ENCODE measurements at places on chromosomes 13 and 19.

- no peak for DNase-seq
Measured at GRCh38 chr13:51998723-51999509, 12.3 kb downstream of the ATP7B start.

GRCh38 chr13:37811441-37811840 lies 58.1 kb downstream of the TRPC4 start:
- no peak for DNase-seq

DNA sequence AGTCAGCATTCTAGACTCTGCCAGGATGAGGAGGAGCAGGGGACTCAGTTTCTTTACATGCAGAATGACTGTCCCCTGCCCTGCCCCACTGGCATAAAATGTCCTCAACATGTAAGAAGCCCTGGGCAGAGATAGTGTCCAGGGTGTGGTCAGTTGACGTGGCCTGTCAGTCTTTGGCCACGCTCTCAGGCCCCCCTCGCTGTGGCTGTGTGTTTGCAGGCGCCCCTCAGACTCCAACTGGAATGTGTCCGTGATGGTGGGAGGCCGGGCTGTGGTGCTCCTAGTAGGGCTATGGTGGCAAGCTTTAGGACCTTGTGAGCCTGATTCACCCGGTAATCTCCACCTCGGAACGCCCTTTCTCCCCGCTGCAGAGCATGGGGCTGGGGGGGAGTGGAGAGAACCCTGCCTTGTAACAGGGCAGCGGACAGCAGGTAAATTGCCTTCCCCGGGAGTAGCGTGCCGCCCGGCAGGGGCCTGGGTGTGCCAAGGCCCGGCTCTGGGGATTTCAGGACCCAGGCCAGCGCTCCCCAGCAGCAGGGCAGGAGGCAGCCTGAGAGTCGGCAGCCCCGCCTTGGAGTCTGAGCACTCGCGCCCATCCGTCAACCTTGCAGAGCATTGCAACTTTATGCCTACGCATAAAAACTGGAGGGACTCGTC lies 62.3 kb downstream of the CHST8 start:
- no peak for DNase-seq

DNA sequence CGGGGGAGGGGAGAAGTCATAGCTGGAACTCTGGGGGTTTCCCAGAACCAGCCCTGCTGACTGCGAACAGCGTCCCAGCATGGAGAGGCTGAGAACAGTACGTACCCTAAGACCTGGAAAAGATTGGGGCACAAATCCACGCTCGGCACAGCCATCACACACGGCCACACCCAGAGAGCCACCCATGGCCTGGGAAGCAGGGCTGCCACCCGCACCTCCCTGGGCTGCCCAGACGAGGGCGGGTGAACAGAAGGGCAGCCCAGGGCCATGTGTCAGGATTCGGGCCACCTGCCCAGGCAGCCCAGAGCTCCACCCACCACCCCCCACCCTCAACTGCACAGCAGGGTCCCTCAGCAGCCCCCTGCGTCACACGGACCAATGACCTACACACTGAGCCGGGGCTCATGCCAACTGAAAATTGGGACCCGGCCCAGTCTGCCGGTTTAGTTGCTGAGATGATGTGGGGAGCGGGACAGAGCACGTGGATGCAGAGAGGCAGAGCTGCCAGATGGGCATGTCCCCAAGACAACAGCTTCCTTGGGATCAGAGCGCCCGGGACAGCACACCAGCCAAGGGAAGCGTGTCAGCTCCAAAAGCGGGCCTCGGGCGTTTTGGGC lies 8.5 kb downstream of the UBXN6 start:
- DNase-seq, result no peak

DNA sequence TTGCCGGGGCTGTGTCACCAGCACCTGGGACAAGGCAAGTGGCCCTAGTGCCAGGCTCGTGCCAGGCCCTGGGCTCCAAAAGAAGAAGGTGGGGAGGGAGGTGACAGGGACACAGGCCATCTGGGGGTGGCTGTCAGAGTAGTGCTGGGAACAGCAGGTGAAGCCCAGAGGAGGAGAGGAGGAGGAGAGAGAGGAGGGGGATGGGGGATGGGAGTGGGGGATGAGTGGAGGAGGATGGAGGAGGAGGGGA lies 18.7 kb downstream of the LSM4 start:
- DNase-seq, result no peak

- DNase-seq, result no peak
Measured at GRCh38 chr19:28403690-28404089, 809.3 kb downstream of the UQCRFS1 start.

- DNase-seq, result no peak
Measured at GRCh38 chr13:55298201-55298600, 1842.5 kb upstream of the PRR20A start.

DNA sequence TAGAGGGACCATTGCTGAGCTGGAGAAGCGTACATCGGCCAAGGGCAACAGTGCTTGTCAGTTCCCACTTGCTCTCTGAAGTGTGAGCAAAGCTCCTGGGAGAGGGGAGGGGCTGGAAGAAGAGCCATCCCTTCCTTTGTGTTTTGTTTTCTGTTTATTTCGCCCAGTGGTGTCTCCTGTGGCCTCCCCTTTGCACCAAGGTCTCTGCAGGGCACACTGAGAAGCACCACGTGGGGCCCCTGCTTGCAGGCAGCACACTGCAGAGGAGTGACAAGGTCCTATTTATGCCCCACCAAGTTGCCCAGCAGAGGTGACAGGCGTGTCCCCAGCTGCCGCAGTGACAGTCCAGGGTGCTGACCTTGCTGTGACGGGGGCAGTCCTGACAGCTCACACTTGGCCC lies 24.0 kb downstream of the GRIN2D start:
- no peak for DNase-seq

- DNase-seq, result no peak
Measured at GRCh38 chr13:36706755-36707154, 32.9 kb downstream of the SERTM1 start.

DNA sequence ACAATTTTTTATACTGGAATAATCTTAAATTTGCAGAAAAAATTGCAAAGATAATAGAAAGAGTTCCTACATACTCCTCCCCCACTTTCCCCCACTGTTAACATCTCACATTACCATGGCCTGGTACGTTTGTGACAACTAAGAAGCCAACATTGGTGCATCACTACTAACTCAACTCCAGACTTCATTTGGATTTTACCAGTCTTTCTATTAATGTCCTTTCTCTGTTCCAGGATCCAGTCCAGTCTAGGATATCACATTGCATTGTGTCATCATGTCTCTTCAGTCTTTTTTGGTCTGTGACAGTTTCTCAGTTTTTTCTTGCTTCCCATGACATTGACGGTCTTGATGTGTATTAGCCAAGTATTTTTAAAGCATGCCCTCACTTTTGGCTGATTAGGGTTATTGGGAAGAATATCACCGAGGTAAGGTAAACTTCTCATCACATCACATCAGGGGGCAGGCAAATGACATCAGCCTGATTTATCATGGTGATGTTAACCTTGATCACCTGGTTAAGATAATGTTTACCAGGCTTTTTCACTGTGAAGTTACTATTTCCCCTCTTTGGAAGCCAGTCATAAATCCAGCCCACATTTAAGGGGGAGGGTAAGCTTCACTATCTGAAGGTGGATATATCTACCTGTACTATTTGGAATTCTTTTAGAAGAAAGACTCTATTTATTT lies 322.1 kb downstream of the ENOX1 start:
- DNase-seq, result no peak

- DNase-seq, result peak; percentile 36
Measured at GRCh38 chr19:15296841-15297415, 35.4 kb downstream of the BRD4 start.

DNA sequence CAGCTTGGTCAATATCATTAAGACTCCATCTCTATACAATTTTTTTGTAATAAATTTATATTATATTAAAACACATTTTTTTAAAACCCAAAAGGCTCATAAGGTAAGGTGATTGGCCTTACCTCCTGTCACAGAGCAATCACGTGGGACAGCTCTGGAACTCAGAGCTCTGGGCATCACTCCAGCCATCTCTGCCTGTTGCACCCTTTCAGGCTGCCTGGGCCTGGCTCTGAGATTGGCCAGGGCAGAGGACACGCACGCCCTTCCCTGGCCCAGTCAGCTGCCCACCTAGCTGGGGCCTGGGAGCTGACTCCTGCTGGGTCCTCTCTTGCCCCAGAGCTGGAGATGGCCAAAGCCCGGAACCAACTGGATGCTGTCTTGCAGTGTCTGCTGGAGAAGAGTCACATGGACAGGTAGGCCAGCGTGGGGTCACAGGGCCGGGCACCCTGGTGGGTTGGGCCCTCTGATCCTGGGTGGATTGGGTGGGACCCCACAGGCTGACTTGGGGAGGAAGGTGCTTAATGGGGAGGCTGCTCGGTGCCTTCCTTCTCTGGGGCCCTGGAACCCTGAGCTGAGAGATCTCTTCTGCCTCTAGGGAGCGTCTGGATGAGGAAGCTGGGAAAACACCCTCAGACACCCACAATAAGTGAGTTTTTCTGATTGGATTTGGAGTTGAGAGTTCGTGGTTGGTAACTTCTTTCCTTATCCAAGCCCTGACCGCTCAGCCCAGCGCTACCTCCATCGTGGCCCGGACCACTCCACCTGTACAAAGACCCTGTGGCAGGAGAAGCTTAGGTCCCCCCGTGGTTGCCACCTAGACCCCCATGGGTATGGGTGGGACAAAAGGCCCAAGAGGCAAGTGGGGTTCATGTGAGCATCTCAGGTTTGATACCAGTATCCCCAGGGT lies 3.7 kb downstream of the LIN37 start:
- no peak for DNase-seq
